ENCODE measurements at places on chromosomes 1 and 21.
A peak's percentile ranks its signal among the peaks of the same experiment; 100 is the strongest.

DNA sequence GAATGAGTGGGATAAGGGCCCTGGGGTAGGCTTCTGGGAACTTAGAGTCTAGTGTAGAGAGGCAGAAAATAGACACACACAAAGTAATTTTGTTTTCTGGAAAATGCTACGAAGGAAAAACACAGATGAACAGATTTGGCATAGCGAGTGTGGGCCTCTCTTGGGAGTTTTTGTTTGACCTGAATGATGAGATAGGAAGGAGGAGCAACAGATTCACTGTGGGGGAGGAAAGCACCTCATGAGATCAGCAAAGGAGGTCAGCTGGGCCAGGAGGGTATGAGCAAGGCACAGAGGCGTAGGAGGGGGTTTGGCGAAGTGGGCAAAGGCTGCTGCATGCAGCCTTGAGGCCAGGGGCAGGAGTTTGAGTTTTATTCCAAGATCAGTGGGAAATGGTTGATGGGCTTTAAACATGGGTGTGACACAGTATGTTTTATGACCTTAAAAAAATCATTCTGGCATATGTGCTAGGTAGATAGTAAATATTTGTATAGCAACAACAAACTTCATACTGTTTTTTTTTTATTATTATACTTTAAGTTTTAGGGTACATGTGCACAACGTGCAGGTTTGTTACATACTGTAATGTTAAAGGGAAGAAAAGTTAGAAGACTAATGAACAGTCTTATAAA is 57.9 kb downstream of the FGGY start:
- peak; percentile 10 for DNase-seq

GRCh38 chr1:117609471-117609911 is 3.6 kb downstream of the TENT5C start:
- no peak for DNase-seq

DNA sequence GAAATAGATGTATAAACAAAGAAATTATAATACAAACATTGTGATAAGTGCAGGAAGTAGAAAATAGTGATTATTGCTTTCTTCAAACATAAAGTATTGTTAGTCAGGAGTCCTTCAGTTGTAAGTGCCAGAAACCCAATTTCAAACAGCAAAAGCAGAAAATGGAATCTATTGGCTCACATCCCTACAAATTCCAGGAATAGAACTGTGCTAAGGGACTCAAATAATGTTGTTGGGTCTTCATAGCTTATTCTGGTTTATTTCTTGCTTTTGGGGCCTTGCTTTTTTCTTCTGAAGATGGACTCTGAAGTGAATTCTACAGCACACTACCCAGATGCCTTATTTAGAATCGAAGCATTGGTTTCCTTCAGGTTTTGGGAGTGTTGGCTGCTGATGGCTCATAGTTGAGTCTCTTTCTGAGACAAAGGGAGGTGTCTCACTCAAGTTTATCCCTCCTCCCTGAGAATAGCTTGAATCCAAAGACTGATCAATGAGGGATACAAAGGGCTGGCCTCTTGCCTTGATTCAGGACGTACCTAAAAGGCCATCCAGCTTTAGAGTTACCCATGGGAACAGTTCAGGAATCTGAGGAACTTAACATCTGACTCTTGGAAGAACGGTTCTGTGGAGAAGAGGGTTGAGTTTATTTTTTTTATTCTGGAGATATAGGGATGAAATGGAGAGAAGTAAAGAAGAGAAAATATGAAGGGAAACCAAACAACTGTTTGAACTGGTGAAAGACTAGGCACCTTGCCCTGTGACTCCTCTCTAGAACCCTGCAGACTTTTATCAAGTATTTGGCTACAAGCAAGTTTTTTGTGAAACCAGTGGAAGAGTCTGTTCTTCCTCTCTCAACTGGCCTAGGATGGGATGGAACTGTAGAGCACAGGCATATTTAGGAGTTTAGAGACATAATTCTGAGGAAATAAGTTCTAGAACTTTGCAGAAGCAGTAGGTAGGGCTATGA is 39.0 kb upstream of the ATG4C start:
- DNase-seq = no peak

DNA sequence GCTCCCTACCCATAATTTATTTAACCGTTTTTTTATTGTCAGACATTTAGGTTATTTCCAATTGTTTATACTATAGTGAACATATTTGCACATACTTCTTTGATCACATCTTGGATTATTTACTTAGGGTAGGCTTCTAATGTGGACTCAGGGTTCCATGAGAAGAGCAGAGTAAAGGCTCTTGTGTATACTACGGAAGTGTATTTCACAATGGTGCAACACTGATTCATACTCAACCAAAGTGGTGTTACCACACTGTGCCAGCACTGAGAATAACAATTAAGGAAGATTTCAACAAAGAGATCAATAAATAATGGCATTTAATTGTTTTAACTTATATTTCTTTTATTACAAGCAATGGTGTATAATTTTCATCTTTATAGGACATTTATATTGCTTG is 251.2 kb downstream of the ZNF326 start:
- DNase-seq = no peak

- DNase-seq = peak; percentile 8
These were observed 1.6 kb downstream of the HOOK1 start for GRCh38 chr1:59816318-59816878.

DNA sequence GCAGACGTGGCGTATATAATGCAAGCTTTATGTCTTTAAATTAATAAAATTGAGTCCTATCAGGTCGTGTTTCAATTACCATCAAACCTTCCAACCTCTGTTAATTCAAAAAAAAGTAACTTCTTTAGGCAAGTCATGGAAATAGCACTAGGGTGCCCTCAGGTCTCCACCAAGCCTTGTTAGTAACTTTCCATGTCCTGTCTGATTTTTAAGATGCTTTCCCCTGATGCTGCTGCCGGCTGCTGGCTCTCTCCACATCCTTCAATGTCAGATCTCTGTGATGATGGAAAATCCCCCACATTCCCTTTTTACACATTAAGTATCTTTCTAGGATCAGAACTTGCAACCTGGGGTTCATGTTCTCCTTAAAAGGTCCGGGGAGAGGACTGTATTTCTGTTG is 3.0 kb downstream of the ERG start:
- DNase-seq = no peak

DNA sequence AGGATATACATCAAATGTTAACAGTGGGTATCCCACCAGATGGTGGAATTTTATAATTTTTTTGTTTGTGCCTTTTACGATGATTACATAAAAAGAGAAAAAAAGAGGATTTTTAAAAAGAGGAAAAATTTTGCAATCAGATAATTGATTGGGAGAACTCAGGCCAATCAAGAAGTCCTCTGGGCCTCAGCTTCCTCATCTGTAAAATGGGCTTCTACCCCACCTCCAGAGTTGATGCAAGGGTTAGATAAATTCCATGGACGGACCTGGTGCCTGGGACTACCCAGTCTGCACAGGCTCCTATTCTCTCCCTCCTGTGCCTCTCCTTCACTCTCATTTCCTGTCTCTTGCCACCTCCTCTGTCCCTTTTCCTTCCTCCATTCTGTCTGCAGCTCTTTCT is 88.9 kb downstream of the TRABD2B start:
- no peak for DNase-seq

DNA sequence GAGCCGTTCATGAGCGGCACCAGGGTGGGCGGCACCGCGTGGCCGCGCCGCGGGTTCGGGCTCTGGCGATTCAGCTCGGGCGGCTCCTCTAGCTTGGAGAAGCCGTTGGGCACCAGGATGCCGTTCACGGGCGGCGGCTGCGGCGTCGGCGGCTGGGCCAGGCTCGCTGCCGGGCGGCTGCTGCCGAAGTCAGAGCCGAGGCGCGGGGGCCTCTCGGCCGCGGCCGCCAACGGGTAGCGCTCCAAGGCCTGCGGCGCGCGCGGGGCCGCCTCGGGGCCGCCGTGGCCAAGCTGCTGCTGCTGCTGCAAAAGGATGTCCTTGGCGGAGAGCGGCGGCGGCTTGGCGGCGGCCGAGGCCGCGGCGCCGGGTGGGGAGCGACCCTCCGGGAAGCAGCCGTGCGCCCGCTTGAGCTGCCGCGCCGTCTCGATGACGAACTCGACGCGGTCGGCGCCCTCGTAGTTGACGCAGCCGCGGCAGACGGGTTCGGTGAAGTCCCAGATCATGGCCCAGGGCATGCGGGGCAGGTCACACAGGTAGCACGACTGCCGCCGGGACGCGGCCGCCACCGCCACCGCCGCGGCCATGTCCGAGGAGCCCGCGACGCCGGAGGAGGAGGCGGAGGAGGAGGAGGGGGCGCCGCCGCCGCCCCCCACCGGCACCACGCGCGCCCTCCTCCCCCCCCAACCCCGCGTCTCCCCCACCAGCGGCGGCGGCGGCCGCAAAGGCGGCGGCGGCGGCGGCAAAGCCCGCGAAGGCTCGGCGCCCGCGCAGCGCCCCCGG is 877 bp downstream of the IRF2BP2 start:
- peak; percentile 76 for DNase-seq

DNA sequence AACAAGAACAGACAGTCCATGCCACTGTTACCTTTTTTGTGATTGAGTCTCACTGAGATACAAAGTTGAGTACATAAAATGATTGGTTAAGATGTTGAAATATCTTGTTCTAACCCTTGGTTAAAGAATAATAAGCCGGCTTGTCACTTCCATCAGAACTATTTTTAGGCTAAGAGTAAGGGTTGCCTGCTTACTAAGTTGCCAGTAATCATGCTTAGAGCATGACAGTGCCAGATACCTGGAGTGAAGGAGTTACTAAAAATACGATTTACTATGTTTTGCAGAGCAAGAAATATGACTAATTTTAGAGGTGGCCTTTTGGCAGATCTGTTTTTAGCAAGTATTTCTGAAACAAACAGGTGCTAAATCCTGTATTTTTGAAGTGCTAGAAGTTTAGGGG is 6.0 kb downstream of the HUNK start:
- DNase-seq = no peak

DNA sequence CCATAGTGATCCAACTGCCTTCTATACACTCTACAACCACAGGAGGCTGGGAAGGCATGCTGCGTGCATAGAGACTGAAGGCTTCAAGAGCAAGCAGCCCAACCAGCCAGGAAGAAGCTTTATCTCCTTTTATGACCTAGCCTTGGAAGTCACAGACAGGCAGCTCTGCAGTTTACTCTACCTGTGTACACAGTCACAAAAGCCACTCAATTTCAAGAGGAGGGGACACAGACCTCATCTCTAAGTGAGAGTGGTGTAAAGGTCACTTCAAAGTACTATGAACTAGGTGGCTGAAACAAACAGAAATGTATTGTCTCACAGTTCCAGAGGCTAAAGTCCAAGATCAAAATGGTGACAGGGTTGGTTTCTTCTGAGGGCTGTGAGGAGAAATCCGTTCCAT is 69.6 kb upstream of the GJB5 start:
- DNase-seq = peak; percentile 29

GRCh38 chr21:44911384-44912157 is 9.1 kb downstream of the ITGB2 start:
- no peak for DNase-seq

- no peak for DNase-seq
These were observed 669.9 kb upstream of the NR5A2 start for GRCh38 chr1:199357599-199357998.

Measured in mesendoderm (in vitro differentiated cells).